ENCODE measurements at places on chromosomes 12 and 14.

- DNase-seq: no peak
- no peak overlapping the region for H3K27ac ChIP-seq
- H3K36me3 ChIP-seq: no peaks in the 10 kb centered on the region
- H3K27me3 ChIP-seq: no peaks in the 10 kb centered on the region
- no peak overlapping the region for H3K4me3 ChIP-seq
Observed at GRCh38 chr14:100542619-100543205, 44.5 kb downstream of the BEGAIN start.

GRCh38 chr12:41700940-41701339 lies 443.7 kb downstream of the GXYLT1 start:
- no peak for DNase-seq
- no peak overlapping the region for H3K4me3 ChIP-seq
- H3K36me3 ChIP-seq: no peaks in the 10 kb centered on the region
- no peaks in the 10 kb centered on the region for H3K27me3 ChIP-seq

- H3K4me3 ChIP-seq: no peak overlapping the region
- H3K27ac ChIP-seq: peak overlapping the region; percentile 87
- peaks cover 16% of the 10 kb centered on the region for H3K36me3 ChIP-seq
- H3K4me1 ChIP-seq: peaks cover 36% of the 10 kb centered on the region
- no peak for DNase-seq
Observed at GRCh38 chr12:122518908-122519307, 7.8 kb downstream of the RSRC2 start.

- H3K4me3 ChIP-seq: no peak overlapping the region
- H3K27me3 ChIP-seq: peaks cover 6% of the 10 kb centered on the region
- no peak overlapping the region for H3K27ac ChIP-seq
- DNase-seq: no peak
Observed at GRCh38 chr14:53890611-53891101, 66.0 kb downstream of the BMP4 start.

- no peak overlapping the region for H3K4me3 ChIP-seq
- H3K36me3 ChIP-seq: no peaks in the 10 kb centered on the region
- no peaks in the 10 kb centered on the region for H3K4me1 ChIP-seq
- DNase-seq: no peak
Observed at GRCh38 chr12:130204541-130204953, 42.3 kb downstream of the FZD10 start.

DNA sequence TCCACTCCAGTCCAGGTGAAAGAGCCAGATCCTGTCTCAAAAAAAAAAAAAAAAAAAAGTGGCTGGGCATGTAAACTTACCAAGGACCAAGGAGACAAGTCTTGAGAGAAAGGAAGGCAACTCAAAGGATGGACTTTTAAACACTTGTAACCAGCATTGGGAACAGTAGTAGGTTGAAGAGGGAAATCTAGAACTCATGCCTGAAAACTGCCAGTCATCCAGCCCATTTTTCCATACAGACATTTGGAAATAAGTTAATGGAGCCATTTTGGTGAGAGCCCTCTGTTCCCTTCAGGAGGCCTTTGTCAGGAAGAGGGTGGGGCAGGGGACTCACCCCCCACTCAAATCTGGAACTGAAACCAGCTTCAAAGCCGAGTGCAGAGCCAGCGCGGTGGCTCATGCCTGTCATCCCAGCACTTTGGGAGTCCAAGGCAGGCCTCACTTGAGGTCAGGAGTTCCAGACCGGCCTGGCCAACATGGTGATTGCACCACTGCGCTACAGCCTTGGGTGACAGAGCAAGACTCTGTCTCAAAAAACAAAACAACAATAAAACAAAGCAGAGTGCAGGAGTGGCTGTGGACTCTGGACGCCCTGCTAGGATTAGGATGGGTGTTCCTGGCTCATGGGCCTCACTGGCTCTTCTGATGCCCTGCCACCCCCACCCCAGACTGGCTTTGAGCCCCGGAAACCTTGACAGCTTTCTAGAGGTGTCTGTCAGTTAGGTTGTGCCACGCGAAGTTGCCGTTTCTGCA lies 1.6 kb upstream of the MLXIP start:
- H3K4me1 ChIP-seq: peaks cover 19% of the 10 kb centered on the region
- no peak for DNase-seq
- H3K27ac ChIP-seq: peak overlapping the region; percentile 54

- peak; percentile 42 for DNase-seq
- H3K4me3 ChIP-seq: no peak overlapping the region
- H3K4me1 ChIP-seq: peaks cover 7% of the 10 kb centered on the region
- H3K27me3 ChIP-seq: peaks cover 15% of the 10 kb centered on the region
Observed at GRCh38 chr12:47949441-47950341, 13.7 kb upstream of the TMEM106C start.

DNA sequence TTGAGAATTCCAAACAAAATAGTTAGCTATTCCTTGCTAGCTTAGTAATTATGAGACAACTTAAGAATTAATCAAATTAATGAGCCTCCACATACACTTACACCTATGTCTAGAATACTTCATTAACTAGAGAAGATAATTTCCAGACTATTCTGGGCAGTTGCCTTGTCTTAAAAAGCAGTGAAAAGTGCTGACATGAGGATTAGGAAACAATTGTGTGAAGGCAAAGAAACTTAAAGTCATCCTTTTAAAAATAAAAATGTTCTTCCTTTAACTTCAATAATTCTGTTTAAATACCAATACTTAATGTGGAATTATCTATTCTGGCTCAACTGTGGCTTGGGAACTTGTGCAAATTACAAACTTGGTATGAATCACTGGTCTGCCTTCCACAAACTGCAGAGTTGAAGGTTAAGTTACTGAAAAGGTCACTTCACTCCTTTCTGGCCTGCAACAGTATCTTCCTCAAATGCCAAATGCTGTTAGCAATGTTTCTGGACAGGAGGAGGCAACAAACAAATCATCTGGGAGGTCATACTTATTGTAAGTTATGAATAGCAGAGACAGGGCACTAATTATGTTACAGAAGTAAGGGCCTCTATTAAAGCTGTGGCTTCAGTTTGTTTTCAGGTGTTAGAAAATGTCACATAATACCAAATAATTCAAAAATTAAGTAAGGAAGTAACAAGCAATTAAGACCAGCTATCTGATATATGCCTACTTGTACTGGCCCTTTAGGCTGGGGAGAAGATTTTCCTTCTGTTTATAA lies 19.2 kb downstream of the PPTC7 start:
- no peak for DNase-seq
- peaks cover 2% of the 10 kb centered on the region for H3K36me3 ChIP-seq
- H3K4me1 ChIP-seq: peaks cover 34% of the 10 kb centered on the region
- peak overlapping the region; percentile 34 for H3K27ac ChIP-seq
- no peaks in the 10 kb centered on the region for H3K27me3 ChIP-seq
- H3K4me3 ChIP-seq: no peak overlapping the region

DNA sequence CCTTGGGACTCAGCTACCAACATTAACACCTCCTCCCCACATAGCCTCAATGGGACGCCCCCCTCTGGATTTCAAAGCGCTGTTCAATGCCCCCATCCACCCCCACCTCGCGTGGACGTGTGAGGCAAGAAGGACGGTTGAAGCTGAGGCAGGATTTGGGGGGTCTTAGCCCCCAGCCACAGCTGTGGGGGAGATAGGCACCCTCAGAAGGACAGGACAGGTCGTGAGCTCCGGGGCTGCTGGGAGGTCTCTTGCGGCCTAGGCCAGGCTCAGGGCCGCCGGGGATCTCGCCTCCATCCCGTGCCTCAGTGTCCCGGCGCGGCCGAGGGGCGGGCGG lies 8.3 kb upstream of the SP7 start:
- no peaks in the 10 kb centered on the region for H3K36me3 ChIP-seq
- DNase-seq: no peak
- H3K4me3 ChIP-seq: peak overlapping the region; percentile 84
- H3K27ac ChIP-seq: peak overlapping the region; percentile 78
- peaks cover 27% of the 10 kb centered on the region for H3K4me1 ChIP-seq

- H3K36me3 ChIP-seq: peaks cover 20% of the 10 kb centered on the region
- no peaks in the 10 kb centered on the region for H3K27me3 ChIP-seq
- peaks cover 14% of the 10 kb centered on the region for H3K4me1 ChIP-seq
- H3K27ac ChIP-seq: no peak overlapping the region
- no peak overlapping the region for H3K4me3 ChIP-seq
Observed at GRCh38 chr12:64470495-64470894, 18.6 kb downstream of the TBK1 start.

GRCh38 chr14:56821177-56821576 lies 10.9 kb upstream of the OTX2 start:
- peaks cover 38% of the 10 kb centered on the region for H3K27me3 ChIP-seq
- no peaks in the 10 kb centered on the region for H3K4me1 ChIP-seq
- no peaks in the 10 kb centered on the region for H3K36me3 ChIP-seq
- H3K4me3 ChIP-seq: no peak overlapping the region

DNA sequence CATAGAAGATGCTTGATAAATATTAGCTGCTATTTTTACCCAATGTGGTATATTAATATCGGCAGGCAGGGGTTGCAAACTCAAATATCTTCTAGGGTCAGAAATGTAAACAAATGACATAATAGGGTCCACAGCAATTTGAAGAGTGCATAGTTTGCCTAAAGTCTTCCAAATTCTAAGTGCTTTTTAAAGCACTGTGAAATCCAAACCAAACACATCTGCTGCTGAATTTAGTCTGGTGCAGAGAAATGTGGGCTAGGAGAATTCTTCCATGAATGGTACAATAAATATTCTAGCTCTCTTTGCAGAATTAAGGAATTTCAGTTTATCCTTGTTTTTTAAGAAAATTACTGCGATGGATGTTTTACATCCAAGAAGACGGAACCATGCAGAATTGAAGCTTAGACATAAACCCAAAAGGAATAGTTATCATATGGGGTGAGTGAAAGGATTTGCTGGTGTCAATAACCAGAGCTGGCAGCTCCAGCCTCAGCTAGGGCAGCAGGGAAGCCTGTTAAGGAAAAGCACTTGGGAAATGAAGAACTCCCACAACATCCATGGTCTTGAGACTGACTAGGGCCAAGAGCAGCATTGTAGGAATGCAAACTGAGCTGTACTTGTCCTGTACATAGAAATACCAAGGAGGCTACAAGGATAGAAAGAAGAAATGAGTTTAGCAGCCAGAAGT lies 65.5 kb downstream of the PTPRR start:
- no peak overlapping the region for H3K4me3 ChIP-seq
- no peaks in the 10 kb centered on the region for H3K4me1 ChIP-seq
- no peak for DNase-seq
- H3K27ac ChIP-seq: no peak overlapping the region
- H3K36me3 ChIP-seq: no peaks in the 10 kb centered on the region

DNA sequence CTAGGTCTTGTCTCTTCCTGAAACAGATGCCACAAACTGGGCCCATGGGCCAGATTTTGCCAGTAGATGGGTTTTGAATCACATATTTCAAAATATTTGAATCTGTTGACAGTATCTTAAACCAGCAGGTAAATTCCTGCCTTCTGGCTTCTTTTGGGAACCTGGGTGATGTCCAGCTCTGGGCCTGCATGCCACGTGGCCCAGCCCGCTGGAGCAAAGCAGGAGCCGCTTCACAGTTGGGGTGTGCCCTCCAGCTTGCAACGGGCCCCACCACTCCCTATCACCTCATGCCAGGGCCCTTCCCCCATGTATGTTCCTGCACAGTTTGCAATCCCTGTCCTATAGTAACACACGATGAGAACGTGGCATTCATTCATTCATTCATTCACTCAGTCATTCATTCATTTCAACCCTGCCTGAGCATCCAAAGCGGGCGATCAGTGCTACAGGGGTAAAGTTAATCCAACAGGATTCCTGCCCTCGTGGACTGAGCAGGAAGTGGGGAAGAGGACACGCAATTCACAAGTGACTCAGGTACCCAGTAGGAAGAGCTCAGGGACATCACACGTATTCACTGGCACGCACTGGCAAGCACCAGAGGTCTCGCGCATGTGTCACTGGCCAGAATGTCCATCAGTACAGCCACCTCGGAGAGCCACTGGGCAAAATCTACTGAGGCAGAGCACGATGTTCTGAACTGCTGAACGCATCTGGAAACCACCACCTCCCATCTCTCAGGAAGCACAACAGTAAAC lies 27.8 kb downstream of the SCARB1 start:
- no peak overlapping the region for H3K27ac ChIP-seq
- no peak overlapping the region for H3K4me3 ChIP-seq
- no peak for DNase-seq
- H3K36me3 ChIP-seq: no peaks in the 10 kb centered on the region
- H3K4me1 ChIP-seq: peaks cover 4% of the 10 kb centered on the region

DNA sequence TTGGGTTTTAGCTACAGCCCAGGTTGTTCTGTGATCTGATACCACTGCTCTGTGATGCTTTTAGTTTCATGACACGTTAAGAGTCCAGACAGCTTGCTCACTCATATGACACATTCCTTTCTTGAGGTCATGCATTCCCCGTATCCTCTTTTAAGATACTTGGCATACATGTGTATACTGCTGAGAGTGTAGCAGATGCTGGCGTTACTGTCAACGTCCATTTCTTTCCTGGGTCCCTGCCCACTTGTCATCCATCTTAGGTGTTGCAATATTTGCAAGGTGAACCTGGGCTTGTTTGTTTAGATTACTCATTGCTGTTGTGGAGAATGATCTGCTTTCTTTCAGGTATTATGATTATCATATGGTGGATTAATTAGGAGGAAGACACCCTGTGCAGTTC lies 9.1 kb upstream of the EMP1 start:
- no peak for DNase-seq
- H3K4me1 ChIP-seq: peaks cover 5% of the 10 kb centered on the region
- H3K27ac ChIP-seq: no peak overlapping the region
- peaks cover 7% of the 10 kb centered on the region for H3K36me3 ChIP-seq
- H3K27me3 ChIP-seq: peaks cover 52% of the 10 kb centered on the region
- H3K4me3 ChIP-seq: no peak overlapping the region

DNA sequence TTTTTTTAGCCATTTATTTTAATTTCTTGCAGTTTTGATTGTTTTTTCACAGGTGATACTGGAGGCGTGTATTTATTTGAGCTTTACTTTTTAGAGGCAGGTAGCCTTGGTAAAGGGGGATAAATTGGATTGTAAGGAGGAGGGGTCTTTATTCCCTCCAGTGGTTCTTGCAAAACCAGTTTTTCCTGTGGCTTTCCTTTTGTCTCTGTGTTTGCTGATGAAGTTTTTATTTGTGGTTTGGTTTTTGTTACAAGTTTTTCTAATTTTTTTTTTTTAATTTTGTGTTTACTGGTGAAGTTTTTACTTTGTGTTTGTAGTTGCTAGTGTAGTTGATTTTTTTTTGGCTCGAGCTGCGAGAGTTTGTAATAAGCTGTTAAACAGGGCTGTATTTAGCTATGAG lies 278.5 kb downstream of the PRKD1 start:
- no peak for DNase-seq
- H3K27me3 ChIP-seq: no peaks in the 10 kb centered on the region
- H3K36me3 ChIP-seq: peaks cover 2% of the 10 kb centered on the region
- H3K4me1 ChIP-seq: no peaks in the 10 kb centered on the region
- no peak overlapping the region for H3K4me3 ChIP-seq

GRCh38 chr12:104056419-104056972 lies 6.5 kb upstream of the GLT8D2 start:
- peaks cover 57% of the 10 kb centered on the region for H3K27me3 ChIP-seq
- H3K36me3 ChIP-seq: peaks cover 6% of the 10 kb centered on the region
- no peak overlapping the region for H3K27ac ChIP-seq
- DNase-seq: no peak
- H3K4me1 ChIP-seq: peaks cover 3% of the 10 kb centered on the region

DNA sequence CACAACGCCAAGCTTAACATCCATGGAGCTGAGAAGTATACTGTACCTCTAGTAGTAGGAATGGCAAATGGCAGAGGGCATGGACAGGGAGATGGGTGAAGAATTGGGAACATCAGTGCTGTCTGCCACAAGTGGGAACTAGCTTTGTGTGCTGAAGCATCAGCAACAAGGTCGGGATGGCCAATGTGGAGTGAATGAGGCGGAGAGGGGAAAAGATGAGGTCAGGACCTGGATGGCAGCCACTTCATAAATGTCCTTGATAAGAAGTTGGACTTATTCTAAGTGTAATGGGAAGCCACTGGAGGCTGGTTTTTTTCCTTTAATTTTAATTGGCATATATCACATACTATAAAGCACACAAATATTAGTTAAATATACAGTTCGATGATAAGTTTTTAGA lies 21.9 kb upstream of the CLMN start:
- H3K36me3 ChIP-seq: peaks cover 6% of the 10 kb centered on the region
- H3K27me3 ChIP-seq: peaks cover 50% of the 10 kb centered on the region
- no peak overlapping the region for H3K27ac ChIP-seq
- DNase-seq: no peak
